ENCODE measurements at places on chromosomes 5 and 9. TPM values are rescaled to one million over a fixed set of nuclear protein-coding genes. Genes with fewer than 3 reads are reported as not detected.

DNA sequence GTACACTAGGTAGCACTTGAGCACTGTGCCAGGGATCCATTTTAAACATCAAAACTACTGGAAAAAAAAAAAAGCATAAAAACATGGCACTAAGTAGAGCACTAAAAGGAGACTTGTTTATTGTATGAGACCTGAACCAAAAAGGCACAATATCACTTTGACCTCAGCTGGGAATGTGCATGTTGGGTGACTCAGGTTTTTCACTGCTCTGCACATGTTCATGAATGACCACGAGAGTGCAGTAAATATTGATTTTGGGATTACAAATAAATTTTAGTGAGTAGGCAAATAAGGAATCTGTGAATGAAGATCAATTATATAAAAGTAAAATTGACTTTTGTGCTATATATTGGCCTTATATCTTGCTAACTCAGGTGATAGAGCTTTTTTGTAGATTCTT, 11.8 kb downstream of the RMI1 start:
- H3K27me3 ChIP-seq, result no peaks in the 10 kb centered on the region
- peaks cover 20% of the 10 kb centered on the region for H3K36me3 ChIP-seq
- peaks cover 4% of the 10 kb centered on the region for H3K4me1 ChIP-seq
- DNase-seq, result no peak
- no peak overlapping the region for H3K27ac ChIP-seq
- no peak overlapping the region for H3K4me3 ChIP-seq

DNA sequence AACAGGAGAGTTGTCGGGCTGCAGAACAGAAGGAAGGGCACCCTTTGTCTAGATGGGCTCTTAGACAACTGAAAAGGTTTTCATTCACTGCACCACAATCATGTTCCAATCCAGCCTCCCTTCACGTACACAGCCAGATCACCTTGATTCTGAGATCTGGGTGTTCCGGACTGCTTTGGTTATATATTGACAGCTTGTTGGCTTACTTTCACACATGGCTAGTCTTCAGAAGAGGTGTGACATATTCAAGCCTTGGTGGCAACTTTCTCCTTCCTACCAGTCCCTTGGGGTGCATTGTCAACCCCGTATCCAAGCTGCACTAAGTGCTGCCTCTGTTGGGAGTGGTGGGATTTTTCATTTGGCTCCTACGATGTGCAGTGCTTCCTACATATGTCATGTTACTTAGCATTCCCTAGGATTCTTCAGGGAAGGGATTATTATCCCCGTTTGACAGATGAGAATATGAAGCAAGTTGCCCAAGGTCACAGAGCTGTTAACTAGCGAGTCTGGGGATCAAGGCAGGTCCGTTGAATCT, 100.6 kb downstream of the LIFR start:
- peaks cover 6% of the 10 kb centered on the region for H3K4me1 ChIP-seq
- H3K27me3 ChIP-seq, result no peaks in the 10 kb centered on the region
- no peak overlapping the region for H3K4me3 ChIP-seq
- H3K27ac ChIP-seq, result no peak overlapping the region
- no peak for DNase-seq

DNA sequence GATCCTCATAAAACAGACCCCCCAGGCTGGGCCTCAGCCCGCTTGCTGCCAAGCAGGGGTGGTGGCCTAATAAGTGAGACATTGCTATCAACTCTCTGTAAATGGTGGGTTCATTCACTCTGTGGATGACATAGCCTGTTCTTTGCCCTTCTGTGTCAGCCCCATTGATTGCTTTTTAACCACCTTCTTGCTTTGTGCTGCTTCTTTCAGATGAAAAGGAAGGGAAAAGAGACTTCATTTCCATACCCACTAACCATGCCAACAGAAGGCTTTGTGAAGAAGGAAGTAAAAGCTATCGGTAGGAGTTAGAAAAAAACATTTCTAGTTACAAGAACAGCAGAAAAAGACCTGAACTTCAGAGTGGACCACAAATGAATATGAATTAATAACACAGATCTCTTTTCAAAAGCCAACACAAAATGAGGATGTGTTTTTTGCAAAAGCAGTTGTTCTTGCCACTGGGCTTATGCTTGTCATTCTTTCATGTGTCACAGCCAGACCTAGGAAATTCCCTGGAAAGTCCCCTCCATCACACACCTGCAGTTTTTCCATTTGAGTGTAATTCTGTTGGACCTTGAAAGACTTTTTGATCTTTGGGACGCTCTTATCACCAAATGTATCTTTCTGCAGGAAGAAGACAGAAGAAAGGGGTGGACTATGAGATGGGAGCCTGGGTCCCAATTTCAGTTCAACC, 507.7 kb downstream of the CCDC171 start:
- no peaks in the 10 kb centered on the region for H3K36me3 ChIP-seq
- H3K4me1 ChIP-seq, result peaks cover 39% of the 10 kb centered on the region
- no peak overlapping the region for H3K27ac ChIP-seq

GRCh38 chr5:160044967-160045366, 36.0 kb downstream of the TTC1 start:
- no peak for DNase-seq
- peaks cover 52% of the 10 kb centered on the region for H3K36me3 ChIP-seq
- no peaks in the 10 kb centered on the region for H3K27me3 ChIP-seq
- no peak overlapping the region for H3K27ac ChIP-seq

DNA sequence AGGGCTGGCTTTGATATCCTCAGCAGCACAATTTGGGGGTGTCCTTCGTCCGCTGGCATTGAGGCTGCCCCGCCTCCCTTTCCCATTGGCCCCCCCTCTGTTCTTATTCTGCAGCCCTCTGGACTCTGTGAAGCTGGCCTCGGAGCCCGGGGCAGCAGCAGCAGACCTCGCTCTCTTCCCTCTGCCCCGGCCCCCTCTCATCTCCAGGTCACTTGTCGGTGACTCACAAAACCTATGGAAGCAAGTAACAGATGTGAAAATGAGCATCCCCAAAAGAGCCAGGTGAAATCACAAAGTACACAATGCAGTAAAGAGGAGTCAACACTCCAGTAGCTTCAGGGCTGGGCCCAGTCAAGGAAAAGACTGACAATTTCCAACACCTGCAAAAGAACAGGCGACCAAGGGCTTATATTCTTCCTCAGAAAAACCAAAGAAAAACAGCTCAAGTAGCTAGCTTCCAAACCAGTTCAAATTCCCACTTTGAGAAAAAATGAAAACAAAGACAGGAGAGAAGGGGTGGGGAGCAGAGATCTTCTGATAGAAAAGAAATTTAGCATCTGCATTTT, 97.5 kb downstream of the ZNF608 start:
- peaks cover 53% of the 10 kb centered on the region for H3K4me1 ChIP-seq
- no peak overlapping the region for H3K4me3 ChIP-seq
- H3K27ac ChIP-seq, result peak overlapping the region; percentile 63
- 0 out of 2 replicates have a peak, but pooled peaks cover 3% of the 10 kb centered on the region for H3K36me3 ChIP-seq
- H3K27me3 ChIP-seq, result no peaks in the 10 kb centered on the region

DNA sequence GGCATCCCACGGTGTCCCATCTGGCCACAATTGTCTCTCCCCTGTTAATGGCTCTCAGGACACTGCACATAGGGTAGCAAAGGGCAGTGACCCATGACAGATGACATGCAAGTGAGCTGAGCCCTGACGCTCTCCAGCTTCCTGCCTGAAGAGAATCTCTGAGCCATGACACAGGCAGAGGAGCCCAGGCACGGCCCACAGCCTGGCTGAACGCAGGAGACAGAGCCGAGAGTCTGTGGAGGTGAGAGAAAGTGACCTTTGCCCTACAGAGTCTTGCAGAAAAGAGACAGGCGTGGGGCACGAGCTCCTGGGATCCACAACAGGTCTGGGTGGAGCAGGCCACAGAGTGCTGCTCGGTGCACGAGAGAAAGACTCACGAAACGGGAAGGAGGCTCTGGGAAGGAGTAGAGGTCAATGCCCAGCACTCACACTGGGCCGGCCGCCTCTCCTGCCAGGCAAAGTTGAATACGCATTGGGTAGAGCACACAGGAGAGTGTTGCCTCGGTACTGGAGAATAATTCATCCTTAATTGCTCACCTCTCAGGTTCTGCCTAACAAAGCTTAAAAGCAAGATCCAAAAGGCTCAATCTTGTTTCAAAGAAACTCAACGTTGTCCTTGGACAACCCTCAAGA, 90.3 kb downstream of the MRPL36 start:
- DNase-seq, result peak; percentile 35
- no peaks in the 10 kb centered on the region for H3K4me1 ChIP-seq
- 0 out of 2 replicates have a peak, but pooled peaks cover 3% of the 10 kb centered on the region for H3K27me3 ChIP-seq
- H3K4me3 ChIP-seq, result no peak overlapping the region

DNA sequence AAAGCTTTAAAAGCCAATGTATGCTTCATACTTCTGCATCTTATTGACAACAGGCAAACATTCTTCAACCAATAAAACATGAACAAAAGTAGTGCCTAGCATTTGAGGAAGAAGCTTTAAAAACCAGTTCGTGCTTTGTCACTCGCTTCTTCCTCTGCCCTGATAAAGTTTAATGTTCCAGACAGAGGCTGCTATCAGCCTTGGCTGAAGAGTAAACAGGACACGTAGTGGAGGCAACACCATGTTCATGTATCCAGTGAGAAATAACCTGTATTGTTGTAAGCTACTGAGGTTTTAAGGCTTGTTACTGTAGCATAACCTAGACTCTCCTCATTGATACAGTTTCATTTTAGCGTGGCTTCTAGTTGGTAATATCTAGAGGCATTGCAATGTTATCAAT, 3.2 kb upstream of the FUBP3 start:
- no peak for DNase-seq
- H3K27me3 ChIP-seq, result no peaks in the 10 kb centered on the region
- H3K27ac ChIP-seq, result no peak overlapping the region
- peaks cover 22% of the 10 kb centered on the region for H3K4me1 ChIP-seq
- no peak overlapping the region for H3K4me3 ChIP-seq

- H3K36me3 ChIP-seq, result no peaks in the 10 kb centered on the region
- no peak overlapping the region for H3K27ac ChIP-seq
- no peak for DNase-seq
- H3K4me1 ChIP-seq, result no peaks in the 10 kb centered on the region
- no peak overlapping the region for H3K4me3 ChIP-seq
These were observed 142.0 kb upstream of the RGMB start for GRCh38 chr5:98631311-98632054.

DNA sequence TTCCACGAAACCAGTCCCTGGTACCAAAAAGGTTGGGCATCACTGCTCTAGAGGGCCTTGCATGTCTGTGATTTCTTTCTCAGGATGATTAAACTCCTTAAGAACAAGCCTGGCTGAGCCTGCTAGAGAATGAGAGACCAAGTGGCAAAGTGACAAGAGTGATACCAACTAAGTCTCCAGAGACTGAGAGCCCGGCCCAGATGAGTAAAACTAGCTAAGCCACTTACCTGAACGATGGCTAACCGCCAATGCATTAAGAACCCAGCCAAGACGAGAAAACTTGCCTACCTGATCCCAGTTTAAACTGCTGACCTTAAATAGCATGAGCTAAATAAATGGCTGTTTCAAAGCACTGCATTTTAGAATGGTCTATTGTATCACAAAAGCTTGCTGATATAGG, 5.6 kb upstream of the CCDC152 start:
- no peaks in the 10 kb centered on the region for H3K27me3 ChIP-seq
- no peak for DNase-seq
- no peaks in the 10 kb centered on the region for H3K36me3 ChIP-seq
- no peak overlapping the region for H3K4me3 ChIP-seq
- no peak overlapping the region for H3K27ac ChIP-seq

DNA sequence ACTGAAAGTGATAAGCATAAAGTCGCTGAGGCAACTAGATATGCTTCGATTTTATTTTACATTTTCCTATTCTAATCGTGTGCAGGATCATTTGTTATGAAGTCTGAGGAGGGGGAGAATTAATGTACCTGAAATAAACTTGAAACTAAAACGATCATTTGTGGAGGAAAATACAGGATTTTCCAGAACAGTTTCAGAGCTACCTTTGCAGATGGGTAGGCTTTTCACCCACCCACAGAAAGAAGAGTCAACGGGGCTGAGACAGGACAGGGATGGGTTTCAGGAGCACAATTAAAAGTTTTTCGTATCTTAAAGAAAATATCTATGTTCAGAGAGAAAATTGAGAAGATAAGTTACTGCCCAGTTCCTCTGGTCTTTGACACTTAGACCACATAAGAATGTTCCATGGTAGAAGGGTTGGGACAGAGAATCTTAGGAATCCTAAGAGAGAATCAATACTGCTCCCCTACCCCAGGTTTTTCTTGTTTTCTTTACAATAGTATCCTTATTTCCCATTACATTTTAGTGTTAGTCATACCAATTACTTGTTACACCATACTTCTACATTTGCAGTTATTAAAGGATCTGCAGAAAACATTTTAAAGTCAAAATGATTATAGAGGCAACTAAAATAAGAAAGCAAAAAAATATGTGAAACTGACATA, 211.4 kb downstream of the DEPDC1B start:
- H3K27ac ChIP-seq, result no peak overlapping the region
- H3K36me3 ChIP-seq, result no peaks in the 10 kb centered on the region
- no peak for DNase-seq

DNA sequence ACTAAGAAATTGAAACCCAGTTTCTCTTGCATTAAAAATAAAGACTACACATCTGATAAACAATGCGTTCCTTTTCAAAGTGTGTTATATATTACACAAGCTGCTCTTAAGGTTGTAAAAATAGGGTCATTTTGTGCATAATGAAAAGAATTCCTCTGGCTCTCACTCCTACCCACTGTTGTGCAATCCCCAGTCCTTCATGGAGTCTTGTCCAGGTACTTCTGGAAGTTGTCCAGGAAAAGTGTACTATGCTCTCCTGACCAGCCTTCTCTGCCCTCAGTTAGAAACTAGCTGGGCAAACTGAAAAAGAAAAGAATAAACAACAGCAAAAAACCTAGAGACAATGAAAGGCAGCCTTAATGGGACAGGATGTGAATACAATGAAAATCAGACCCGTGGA, 345.5 kb upstream of the PAPPA start:
- H3K4me3 ChIP-seq, result no peak overlapping the region
- DNase-seq, result no peak
- H3K36me3 ChIP-seq, result no peaks in the 10 kb centered on the region
- H3K27me3 ChIP-seq, result no peaks in the 10 kb centered on the region
- H3K27ac ChIP-seq, result no peak overlapping the region

DNA sequence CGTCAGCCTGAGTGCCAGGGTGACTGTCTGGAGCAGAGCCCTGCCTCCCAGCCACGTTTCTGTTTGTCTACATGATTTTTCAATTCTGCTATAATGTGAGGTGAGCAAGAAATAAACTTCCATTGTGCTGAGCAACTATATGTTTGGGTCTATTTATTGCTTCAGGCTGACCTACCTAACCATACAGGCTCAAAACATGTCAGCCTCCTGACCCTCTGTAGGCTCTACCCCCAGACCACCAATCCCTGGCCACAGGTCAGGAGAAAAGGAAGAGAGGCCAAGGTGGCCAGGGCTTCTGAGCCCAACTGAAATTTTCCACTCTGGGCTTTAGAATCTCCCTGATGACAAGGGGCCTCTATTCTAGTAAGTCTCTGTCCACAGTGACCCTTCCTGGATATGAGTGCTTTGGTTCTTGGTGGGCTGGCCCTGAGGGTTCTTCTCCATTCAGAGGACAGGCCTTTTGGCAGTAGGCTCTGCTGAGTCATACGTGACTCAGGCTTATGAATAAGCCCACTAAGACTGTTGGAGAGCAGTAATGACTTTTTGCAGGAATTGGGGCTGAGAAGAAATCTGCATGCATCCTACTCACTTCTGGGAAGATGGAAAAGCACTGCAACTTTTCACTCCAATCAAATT, 117.2 kb upstream of the TBCA start:
- peak; percentile 92 for DNase-seq
- H3K4me1 ChIP-seq, result peaks cover 30% of the 10 kb centered on the region
- H3K27me3 ChIP-seq, result no peaks in the 10 kb centered on the region
- H3K27ac ChIP-seq, result peak overlapping the region; percentile 76
- H3K4me3 ChIP-seq, result no peak overlapping the region
- no peaks in the 10 kb centered on the region for H3K36me3 ChIP-seq

Gene ENTPD8
- not detected for total RNA-seq

Gene LTC4S
- total RNA-seq, result not detected

Gene TRIM41
- total RNA-seq, result 10.6 TPM

Gene PFN3
- not detected for total RNA-seq

Gene CER1
- total RNA-seq, result not detected

Gene FAXDC2
- total RNA-seq, result not detected

Gene ARHGEF37
- total RNA-seq, result 0.25 TPM

Gene NUP155
- total RNA-seq, result 86.7 TPM

Gene SPATA6L
- not detected for total RNA-seq
